Frontal cortex (tissue), 4 donors: ENCODE measurements at places on chromosomes 7 and 10.
A peak's percentile ranks its signal among the peaks of the same experiment; 100 is the strongest.

- no peak for DNase-seq
Observed at GRCh38 chr10:101005869-101006567, 6.4 kb downstream of the LZTS2 start.

GRCh38 chr7:36707465-36707864 is 16.8 kb downstream of the AOAH start:
- no peak for DNase-seq

GRCh38 chr10:61643316-61643751 is 19.4 kb upstream of the CABCOCO1 start:
- DNase-seq, result no peak

DNA sequence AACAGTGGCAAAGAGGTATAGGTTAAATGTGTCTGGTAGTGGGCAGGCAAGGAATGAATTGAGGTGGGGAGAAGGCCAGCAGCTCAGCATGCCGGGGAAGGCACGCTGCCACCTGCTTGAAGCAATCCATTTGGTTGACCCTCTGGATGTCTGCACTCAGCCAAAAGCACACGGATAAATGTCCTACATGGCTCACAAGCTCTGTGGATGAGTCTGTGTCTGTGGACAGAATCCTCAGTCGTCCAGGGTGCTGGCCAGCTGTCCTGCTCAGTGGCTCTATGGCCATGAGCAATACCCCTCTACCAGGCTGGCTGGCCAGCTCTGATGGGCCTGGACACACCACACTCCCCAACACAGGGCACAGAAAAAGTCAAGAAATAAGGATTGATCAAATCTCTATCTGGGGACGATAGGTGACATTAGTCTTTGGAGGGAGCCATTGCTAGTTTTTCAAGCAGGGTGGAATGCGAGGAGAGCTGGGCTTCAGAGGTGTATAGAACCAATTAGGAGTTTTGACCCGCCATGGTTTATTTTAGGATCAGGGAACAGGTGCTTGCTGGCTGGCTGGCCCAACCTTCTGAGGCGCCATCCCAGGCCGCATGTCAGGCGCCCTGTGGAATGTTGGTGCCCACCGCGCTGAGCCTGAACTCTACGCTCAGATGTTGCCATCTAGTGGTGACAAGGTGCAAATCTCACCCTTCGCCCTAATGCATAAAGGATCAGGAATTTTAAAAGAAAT is 493.4 kb downstream of the TNS3 start:
- peak; percentile 18 for DNase-seq

GRCh38 chr7:96786998-96787395 is 77.4 kb upstream of the SEM1 start:
- DNase-seq, result no peak

DNA sequence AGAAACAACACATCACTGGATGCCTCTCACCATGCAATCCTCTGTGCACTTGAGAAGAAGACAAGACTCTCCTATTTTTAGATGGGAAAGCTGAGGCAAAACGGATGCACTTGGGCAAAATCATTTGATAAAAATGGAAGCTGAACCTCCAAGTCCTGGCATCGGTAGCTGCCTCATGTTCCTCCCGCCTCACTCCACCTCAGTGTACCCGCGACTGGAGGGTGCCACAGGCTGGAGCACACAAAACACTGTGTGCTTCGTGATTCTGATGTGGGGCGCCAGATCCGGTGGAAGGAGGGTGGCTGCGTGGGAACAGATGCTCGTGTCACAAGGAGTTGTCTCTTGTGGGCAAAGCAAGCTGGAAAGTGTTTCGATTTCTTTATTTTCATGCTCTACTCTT is 41.3 kb downstream of the TAS2R41 start:
- DNase-seq, result no peak

GRCh38 chr10:121822180-121822579 is 105.7 kb downstream of the ATE1 start:
- DNase-seq, result no peak

GRCh38 chr10:87054373-87055295 is 34.5 kb downstream of the FAM25A start:
- DNase-seq, result no peak
